ENCODE measurements at places on chromosomes 3 and 15. TPM values are rescaled to one million over a fixed set of nuclear protein-coding genes. Genes with fewer than 3 reads are reported as not detected.

Gene SKOR1
- 1.2 TPM for total RNA-seq

Gene LNP1
- total RNA-seq, result 1.8 TPM

Gene GXYLT2
- total RNA-seq, result 8.6 TPM

Gene ETFA
- 98.7 TPM for total RNA-seq

DNA sequence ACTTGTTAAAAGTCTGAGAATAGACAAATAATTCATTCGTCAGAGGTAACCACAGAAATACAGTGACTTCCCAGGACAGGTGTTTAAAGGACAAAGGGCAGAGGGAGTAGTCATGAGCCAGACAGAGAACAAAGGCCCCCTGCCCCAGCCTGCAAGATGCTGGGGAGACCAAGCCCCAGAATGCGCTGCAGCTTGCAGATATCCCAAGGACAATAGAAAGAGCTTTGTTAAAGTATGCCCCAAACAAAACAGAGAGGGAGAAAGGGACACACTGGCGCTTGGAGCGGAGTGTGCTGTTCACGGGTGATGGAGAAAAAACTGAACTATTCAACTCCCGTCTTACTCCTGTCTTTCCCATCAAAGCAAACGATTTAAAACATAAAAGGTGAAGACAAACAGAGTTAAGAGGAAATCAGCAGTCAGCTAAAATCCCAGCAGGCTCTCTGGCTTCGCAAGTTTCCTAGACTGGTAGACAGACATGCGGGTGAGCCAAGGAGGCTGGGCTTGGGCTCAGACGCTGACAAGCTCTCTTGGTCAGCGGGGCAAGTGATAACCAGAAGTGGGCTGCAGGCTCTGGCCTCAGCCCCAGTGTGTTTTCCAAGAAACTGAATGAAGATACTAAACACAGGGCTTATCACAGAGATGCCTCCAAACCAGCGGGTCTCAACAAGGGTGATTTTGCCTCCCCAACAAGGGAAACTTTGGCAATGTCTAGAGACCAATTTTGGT lies 130.1 kb downstream of the UACA start:
- H3K4me1 ChIP-seq, result no peaks in the 10 kb centered on the region
- no peak overlapping the region for H3K4me3 ChIP-seq
- no peaks in the 10 kb centered on the region for H3K27me3 ChIP-seq
- H3K36me3 ChIP-seq, result no peaks in the 10 kb centered on the region

DNA sequence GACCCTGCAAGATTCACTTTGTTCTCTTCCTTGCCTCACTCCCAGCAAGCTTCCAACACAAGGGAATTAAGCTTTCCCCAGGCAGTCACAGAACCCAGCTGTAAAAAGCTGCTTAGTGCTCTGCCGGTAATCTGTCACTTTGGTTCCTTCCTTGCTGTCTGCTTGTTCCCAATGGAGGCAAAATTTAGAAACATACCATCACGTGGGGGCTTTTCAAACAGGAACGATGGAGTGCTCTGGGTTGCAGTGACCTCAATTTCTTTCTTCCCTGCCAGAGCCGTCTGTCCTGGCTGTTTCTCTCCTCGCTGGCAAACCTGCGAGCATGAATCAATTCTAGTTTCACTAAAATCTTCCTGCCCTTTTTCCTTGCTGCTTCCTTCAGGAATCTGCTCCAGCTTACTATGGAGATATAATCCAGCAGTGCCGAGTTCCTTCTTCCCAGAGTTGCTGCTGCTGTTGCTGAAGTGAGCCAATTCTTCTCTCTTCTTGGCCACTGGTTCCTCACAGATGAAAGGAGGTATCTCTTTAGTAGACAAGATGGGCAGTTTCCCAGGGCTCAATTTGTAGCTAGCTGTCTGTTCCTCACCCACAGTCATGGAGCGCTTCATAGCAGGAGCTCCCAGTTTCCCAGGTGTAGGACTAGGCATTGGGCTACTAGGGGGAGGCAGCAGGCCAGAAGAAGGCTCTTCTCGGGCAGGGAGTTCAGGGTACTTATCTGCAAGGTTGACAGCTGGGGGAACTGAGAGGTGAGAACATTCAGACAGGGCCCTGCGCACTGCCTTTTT lies 88.1 kb downstream of the DHX30 start:
- peaks cover 26% of the 10 kb centered on the region for H3K4me1 ChIP-seq
- peaks cover 12% of the 10 kb centered on the region for H3K36me3 ChIP-seq
- no peaks in the 10 kb centered on the region for H3K27me3 ChIP-seq
- H3K4me3 ChIP-seq, result no peak overlapping the region
- peak overlapping the region; percentile 63 for H3K27ac ChIP-seq

DNA sequence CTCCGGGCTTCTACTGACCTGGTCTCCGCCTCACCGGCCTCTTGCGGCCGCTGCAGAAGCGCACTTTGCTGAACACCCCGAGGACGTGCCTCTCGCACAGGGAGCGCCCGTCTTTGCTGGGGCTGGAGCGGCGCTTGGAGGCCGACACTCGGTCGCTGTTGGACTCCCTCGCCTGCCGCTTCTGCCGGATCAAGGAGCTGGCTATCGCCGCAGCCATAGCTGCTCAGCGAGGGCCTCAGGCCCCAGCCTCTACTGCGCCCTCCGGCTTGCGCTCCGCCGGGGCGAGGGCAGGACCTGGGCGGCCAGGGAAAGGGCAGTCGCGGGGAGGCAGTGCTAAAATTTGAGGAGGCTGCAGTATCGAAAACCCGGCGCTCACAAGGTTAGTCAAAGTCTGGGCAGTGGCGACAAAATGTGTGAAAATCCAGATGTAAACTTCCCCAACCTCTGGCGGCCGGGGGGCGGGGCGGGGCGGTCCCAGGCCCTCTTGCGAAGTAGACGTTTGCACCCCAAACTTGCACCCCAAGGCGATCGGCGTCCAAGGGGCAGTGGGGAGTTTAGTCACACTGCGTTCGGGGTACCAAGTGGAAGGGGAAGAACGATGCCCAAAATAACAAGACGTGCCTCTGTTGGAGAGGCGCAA lies 319.2 kb downstream of the FGF12 start:
- H3K27ac ChIP-seq, result peak overlapping the region; percentile 89
- no peaks in the 10 kb centered on the region for H3K36me3 ChIP-seq
- peak overlapping the region; percentile 88 for H3K4me3 ChIP-seq
- peaks cover 16% of the 10 kb centered on the region for H3K27me3 ChIP-seq
- H3K4me1 ChIP-seq, result peaks cover 32% of the 10 kb centered on the region

DNA sequence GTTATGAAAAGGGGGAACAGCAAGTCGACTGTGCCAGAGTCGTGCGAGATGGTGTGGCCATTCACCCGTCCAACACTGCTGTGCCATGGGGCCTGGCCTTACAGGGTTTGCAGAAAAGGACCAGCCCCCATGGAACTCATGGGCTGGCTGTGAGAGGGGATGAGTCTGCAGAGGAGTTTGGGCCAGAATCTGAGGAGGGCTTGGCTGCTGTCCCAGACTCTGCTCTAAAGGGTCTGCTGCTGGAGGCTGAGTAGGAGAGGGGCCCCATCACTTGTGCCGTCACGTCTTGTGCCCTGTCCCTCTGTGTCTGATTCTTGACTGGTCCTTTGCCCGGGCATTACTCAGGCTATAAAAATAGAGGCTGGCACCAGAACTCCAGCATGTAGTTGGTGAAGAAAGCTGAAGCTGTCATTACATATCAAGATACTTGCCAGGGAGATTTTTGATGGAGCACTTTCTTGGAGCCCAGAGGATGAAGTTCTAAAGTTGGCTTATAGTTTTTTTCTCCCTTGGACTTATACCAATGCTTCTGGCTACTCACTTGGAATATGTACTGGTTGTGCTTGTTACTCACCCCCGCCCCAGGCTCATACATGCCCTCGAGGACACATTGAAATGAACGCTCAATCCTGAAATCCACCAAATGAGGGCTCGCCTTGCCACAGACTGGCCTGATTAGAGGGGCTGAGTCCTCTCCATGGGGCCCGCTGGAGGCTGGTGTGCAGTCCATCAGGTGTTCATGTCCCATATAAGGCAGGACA lies 10.2 kb downstream of the PXYLP1 start:
- H3K4me1 ChIP-seq, result peaks cover 34% of the 10 kb centered on the region
- peak overlapping the region; percentile 8 for H3K27ac ChIP-seq
- no peak overlapping the region for H3K4me3 ChIP-seq

DNA sequence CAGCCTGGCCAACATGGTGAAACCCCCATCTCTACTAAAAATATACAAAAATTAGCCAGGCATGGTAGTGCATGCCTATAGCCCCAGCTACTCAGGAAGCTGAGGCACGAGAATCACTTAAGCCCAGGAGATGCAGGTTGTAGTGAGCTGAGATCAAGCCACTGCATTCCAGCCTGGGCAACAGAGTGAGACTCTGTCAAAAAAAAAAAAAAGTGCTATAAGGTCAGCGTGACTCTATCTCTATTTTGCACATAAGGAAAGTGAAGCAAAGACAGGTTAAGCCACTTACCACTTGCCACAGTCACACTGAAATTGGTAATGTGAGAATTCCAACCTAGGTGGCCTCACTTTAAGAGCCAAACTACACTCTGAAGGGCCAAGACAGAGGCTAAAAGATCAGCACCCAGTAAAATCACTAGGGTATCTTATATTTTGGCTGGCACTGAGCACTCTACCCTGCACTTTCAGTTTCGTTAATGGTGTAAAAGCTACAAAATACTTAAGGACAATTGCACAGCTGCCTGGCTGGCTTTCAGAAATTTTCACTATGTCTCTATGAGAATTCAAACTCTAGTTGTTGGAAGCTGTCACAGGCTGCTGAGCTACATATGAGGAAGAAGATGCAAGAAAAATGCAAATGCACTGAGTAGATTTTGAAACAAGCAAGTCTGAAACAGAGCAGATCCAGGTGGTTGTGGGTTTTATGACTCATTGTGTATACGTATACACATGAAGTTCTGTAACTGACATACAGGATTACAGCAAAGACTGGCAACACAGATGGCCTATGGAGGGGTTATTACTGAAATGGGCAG lies 32.7 kb downstream of the TRANK1 start:
- no peak overlapping the region for H3K27ac ChIP-seq
- no peaks in the 10 kb centered on the region for H3K36me3 ChIP-seq
- no peak overlapping the region for H3K4me3 ChIP-seq
- no peak for DNase-seq
- no peaks in the 10 kb centered on the region for H3K27me3 ChIP-seq

DNA sequence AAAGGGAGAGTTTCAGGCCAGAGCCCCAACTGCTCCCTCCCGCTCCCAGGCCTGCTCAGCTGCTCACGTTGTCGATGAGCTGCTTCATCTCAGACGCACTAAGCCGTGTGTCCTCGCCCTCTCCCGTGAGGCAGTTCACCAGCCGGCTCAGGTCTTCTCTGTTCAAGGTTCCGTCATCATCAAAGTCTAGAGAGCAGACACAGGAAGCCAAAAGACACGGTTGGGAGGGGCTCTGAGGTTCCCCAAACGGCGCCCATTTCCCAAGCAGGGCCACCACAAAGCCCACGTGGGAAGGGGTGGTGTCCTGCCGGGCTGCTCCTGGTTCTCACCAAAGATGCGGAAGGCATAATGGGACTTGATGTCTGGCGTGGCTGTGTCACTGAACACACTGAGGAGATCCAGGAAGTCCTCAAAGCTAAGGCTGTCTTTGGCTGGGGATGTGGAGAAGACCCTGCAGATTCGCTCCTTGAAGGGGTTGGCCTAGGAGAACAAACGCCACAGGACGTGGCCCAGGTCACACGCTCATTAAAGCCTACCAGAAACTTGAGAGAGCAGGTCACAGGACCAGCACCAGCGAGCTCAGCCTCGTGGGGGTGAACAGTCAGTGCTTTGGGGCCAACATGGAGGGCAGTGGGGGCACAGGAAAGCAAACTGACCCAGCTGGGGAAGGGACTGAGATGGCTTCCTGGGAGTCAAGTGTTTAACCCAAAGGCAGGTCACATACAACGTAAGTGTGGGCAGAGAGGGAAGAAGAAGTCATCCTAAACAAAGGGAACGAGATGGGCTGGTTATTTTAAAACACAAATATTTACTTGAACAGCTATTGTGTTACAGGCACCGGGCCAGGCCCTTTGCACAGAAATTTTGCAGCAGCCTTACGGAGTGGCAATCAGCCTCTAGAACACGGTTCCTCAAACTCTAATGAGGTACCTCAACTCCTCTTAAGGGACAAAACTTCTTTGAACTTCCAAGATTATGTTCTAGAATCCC lies 2.4 kb downstream of the CIB1 start:
- no peak for DNase-seq
- peak overlapping the region; percentile 53 for H3K27ac ChIP-seq
- H3K27me3 ChIP-seq, result no peaks in the 10 kb centered on the region
- H3K4me1 ChIP-seq, result peaks cover 59% of the 10 kb centered on the region

DNA sequence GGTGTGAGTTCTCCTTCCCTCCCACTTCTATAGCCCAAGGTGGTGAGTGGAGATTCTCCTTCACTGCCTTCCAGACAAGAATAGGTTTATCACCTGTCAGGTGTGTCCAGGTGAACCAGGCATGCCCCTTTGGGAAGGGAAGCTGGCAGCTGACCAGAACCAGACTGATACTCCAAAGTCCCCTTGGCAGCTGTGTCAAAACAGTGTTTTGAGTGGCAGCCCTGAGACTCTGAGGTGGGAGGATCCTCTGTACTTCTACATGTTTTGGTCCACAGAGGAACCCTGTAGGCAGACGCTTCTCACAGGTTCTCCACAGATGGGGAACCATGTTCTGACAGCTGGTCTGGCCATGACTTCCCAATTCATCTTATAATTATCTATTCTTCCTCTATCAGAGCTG lies 30.1 kb downstream of the ISL2 start:
- H3K27me3 ChIP-seq, result no peaks in the 10 kb centered on the region
- no peak for DNase-seq
- H3K36me3 ChIP-seq, result no peaks in the 10 kb centered on the region
- H3K27ac ChIP-seq, result no peak overlapping the region
- no peak overlapping the region for H3K4me3 ChIP-seq
- peaks cover 15% of the 10 kb centered on the region for H3K4me1 ChIP-seq

DNA sequence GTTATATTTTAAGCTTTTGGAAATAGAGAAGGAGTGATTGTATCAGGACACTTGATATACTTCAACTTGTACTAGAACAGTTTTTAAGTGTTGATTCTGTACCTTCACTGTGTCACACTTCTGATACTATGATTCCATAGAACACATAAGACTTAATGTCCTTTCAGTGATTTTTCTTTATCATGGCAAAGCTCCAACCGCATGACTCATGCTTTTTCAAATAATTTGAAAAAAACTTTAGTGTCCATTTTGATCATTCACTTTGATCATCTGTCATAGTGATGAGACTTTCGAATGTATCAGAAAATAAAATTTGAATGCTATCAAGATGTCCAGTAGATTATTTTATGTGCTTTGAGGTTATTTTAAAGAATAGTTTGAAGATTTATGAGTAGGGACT lies 32.0 kb downstream of the AP4E1 start:
- DNase-seq, result no peak
- H3K4me1 ChIP-seq, result no peaks in the 10 kb centered on the region
- H3K27ac ChIP-seq, result no peak overlapping the region
- no peak overlapping the region for H3K4me3 ChIP-seq

All from esophagus muscularis mucosa (tissue), 4 donors.